ENCODE measurements at places on chromosomes 1 and 21.

DNA sequence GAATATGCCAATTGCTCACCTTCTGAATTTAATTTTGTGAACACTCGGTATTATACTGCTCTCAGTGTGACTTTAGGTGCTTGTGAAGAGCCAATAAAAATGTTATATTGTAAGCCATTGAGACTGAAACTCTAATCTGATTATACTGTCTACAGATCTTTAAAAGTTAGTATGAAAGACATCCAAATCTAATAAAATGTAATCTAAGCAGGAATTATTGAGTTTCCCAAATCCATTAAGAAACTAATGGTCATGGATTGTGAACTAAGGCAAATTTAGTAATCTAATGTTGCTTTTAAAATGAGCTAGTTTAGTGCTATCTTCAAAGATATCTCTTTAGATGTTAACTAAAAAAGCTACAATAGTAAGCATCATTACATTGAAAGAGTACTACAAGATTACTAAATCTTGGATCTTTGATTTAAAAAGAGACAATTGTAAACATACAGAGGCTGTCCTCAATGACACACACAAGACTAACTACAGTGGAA is 1132.4 kb upstream of the B3GALT2 start:
- no peak for DNase-seq

DNA sequence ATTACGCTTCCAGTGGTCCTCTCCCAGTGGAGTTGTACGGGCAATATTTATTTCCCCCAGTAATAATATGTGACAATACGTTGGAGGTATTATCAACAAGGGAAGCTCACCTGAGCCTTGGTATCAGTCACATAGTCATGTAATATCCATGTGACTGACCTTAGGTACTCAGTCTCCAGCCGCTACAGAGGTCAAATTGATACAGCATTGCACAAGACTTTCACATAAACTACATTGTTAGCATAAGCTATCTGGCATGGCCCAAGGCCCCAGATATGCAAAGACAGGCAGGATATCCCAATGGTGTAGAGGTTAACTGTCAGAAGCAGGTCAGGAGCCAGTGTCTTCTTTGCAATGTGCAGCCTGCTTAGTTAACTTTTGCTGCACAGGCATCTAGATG is 15.3 kb upstream of the CHIT1 start:
- no peak for DNase-seq

DNA sequence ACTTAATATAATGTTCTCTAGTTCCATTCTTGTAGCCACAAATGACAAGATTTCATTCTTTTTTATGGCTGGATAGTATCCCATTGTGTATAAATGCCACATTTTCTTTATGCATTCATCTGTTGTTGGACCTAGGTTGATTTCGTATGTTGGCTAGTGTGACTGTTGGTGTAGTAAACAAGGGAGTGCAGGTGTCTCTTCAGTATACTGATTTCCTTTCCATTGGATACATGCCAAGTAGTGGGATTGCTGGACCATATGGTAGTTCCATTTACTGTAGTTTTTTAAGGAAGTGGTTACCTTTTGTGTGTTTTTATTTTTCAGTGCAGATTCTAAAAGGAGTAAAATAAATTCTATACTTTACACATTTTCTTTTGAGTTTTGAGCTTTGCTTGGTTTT is 5.7 kb downstream of the PARK7 start:
- no peak for DNase-seq

GRCh38 chr1:22789356-22789994 is 78.8 kb downstream of the EPHB2 start:
- DNase-seq, result no peak

DNA sequence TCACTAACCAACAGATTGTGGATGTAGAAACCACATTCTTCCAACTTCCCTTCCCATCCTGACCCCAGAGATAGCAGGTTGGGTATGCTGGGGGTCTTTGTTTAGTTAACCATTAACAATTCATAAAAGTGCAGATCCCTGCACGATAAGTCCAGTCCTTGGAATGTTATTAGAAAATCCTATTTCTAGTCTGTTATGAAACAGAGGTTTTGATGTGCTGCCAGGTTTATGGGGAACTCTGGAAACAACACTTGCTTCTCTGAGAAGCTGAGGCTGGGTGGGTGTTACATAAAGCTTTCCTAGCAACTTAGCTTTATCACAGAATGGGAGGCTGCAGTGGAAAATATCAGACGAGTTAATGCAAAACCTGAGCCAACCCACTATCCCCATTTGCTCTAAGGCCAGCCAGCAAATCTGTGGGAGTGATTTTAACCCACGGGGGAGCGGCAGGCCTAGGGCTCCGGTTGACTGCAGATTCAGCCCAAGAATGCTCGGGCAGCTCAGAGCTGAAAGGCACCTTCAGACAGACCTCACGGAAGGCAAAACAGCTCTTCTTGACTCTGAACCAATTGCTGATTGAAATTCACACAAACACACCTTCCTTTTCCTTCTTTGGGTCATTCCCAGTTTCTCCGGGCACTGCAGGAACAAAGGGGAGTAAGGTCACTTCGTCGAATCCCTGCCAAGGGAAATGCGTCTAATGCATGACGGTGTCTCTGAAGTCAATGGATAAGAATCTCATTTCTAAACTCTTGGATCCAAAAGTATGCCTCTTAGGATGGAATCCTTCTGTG is 111.7 kb upstream of the IRF2BP2 start:
- DNase-seq, result no peak

DNA sequence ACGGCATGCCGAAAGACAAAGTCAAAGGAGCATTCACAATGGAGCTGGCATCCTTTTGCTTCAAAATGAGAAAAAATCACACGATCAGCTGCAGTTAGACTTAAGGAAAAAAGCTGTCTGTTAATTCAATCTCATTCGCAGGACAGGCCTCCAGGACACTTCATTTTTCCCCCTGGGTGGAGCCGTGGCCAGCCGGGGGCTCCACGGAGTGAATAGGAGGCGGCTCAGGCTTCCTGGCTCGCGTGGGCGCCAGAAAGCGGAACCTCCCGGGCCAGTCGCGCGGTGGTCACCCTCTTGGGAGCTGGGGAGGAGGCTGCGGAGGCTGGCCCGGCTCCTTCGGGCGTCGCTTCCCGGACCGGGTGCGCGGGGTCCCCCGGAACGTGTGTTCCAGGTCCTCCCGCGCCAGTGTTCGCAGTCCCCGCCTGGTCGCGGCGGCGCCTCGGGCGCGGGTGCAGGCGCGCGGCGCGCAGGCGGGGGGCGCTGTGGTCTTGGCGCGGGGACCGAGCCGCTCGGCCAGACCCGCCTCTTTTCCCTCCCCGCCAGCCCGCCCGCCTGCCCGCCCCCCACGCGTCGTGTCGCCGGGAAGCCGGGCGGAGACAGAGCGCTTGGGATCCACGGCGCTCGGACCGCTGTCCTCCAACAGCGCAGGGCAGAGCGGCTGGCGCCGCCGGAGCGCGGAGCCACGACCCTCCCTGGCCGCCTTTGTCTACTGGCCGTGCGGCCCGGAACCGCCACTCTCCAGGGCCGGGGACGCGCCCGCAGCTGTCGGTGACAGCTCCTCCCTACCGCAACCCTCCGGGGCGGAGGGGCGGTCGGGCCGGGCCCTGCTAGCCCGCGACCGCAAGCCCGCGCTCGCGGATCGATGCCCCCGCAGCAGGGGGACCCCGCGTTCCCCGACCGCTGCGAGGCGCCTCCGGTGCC is at the start of gene RHOU:
Gene RHOU (plus strand): TSS at position 599 of the 921 bp plus-strand sequence. CDS start 264 bp downstream, at position 863.
- peak; percentile 57 for DNase-seq

DNA sequence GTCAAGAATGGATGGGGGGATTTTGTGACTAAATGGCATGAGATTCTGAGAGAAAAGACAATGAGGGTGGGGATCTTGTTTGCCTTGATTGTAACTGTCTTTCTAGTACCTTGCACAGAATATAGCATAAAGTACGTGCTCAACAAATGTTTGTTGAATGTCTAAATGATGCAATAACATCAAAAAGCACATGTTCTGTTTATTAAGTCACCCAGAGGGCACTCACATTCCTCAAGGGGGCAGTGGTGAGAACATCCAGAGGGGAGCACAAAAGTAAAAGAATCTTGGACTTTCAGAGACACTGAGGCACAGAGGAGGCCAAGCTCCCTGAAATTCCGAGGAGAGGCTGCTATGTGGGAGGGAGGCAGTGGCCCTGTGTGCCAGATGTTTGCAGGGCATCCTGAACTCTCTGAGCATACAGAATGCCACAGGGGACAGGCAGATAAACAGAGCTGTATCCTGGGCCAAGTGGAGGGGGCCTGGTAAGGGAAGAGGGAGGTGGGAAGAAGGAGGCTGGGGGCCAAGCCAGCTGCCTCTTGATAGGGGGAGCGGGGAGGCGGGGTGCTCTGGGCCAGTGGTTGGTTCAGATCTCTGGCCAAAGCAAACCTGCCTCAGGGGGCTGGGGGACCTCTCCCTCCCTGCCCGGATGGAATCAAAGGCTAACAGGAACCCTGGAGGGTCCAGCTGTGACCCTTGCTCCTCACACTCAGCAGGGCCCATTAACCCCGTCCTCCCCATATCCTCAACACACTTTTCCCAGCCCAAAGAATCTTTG is 6.5 kb upstream of the ATP1A2 start:
- DNase-seq, result no peak

GRCh38 chr1:33322870-33323585 is 2.1 kb upstream of the A3GALT2 start:
- no peak for DNase-seq

GRCh38 chr1:46394108-46394871 is at the start of gene FAAH:
Gene FAAH (plus strand): TSS chr1:46394317. CDS start chr1:46394349, 32 bp downstream.
- peak; percentile 9 for DNase-seq

DNA sequence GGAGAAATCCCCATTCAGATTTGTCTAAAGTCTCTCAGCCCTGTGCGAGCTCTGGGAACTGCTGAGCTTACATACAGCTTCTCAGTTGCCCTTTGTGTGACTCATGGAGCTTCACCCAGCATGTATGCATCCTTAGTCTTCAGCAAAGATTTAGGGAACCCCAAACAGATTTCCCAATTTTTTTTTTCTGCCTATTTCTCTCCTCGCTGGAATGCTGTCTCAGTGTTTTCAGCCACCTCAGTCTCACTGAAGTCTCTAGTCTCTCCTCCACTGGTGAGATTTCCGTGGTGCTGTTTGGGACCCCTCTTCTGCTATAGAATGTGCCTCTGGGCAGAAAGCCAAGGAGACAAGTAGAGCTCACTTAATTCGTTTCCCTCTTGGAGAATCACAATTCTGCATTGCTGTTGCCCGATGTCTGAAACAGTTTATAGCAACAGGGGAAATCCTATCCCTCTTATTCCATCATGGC is 28.1 kb upstream of the TXLNA start:
- DNase-seq, result no peak

Data from activated effector memory CD4-positive, alpha-beta T cell treated with Interleukin-2 at 50 U/mL for 16 hours (primary cell).